NCI-H510A treated with DMSO at 0.1 percent for 48 hours (cell line): ENCODE measurements at places on chromosomes 2 and 18.
A peak's percentile ranks its signal among the peaks of the same experiment; 100 is the strongest.

DNA sequence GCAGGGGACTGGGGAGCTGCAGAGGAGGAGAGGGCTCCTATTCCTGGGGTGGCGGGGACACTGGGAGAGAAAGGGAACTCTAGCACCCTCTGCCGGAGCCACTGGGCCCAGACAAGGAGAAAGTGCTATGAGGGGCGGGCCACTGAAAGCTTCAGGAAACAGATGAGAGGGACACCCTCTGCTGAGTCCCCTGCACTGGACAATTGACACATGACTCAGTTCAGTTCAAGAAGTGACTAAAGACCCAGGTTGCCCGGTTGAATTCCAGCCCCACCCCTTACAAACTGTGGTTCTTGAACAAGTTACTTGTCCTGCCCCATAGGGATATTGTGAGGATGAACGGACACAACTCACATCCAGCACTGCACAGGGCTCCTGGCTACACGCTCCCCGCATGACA, 5.0 kb downstream of the RUFY4 start:
- DNase-seq, result peak; percentile 20

DNA sequence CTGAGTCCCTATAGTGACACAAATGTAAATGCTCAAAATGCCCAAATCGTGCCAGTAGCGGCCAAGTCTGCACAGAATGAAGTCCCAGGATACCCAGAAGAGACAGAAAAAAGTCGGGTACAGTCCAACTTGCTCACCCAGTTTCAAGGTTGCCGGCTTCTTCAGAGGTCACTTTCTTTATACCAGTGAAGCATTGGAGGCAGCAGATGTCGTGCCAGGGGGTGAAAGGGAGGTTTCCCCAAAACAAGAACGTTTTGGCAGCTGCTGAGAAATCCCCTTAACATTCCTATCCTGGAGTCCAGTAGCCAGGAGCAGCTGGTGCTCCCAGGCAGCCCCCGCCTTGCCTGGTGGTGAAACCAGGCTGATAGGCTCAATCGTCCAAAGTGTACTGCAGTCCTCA, 58.1 kb upstream of the MCFD2 start:
- no peak for DNase-seq

GRCh38 chr18:77619525-77619924, 369.9 kb downstream of the GALR1 start:
- DNase-seq, result no peak

DNA sequence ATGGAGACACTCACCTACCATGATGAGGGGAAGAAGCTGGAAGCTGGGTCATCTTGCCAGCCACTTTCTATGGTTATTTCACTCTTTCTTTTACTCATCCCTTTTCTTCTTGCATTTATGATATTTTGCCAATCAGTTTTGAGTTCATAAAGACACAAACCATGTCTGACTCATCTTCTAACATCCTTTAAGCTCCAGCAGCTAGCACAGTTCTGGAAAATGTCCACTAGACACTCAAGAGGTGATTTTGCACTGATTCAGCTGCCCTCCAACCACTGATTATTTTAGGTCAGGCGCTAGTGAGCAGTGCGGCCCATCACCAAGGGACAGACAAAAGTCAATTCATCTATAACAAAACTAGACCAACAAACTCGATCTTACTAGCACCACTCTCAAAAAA, 537.1 kb upstream of the ID2 start:
- no peak for DNase-seq

DNA sequence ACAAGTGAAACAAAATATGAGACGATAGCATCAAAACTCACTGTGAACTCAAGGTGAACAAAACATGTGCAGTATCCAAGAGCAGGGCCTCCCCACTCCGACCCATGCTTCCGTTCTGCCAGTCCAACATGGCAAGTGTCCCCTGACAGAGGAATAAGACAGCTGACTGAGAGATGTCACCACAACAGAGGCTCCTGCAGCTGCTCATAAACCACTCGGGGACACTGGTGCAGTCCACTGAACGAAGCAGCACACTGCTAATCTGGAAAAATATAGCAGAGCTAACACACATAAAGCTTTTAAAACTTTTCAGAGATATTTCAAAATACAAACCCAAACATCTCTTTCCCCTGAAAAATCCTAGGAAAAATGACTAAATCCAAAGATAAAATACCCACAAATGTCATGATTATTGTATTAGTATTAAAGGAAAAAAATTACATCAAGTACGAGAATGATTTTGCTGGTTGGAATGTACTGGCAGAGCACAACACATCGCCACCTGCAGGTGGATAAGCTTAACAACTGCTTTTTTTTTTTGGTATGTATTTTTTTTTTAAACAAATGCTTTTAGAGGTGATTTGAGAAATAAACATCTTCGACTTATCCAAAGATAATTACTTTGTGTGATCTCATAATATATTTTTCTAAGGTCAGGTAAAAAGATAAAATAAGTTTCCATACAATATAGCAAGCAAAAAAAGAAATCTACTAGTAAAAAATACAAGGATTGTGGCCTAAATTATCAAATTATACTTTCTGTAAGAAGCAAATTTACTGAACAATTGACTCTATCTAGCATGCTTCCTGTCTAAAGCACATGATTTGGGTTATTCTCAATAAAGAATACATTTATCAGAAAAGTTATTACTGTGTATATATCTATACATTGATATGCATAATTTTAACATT, 18.6 kb downstream of the THADA start:
- DNase-seq, result peak; percentile 40

GRCh38 chr2:104673225-104673624, 180.7 kb upstream of the POU3F3 start:
- DNase-seq, result no peak

DNA sequence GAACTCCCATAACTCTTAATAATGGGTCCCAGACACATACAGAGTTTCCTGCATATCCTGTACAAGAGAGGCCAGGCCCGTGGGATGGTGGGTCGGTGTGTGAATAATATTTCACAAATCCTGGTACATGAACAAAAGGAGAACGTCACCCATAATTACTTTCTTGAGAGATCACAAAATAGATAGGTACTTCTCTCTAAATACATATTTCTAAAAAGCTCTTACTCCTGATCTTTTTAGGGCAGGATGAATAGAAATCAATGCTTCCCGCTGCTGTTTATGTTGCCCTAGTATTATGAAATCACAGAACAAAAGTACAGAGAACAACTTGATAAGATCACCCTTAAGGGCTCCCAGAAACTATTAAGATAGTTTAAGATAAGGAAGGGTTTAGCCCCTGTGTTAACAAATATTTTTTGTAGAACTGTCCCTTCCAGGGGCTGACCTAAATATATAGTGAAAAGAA, 5.4 kb downstream of the IRS1 start:
- DNase-seq, result no peak

GRCh38 chr18:51273437-51273836, 76.0 kb upstream of the MEX3C start:
- DNase-seq, result no peak

- DNase-seq, result no peak
These were observed 154.0 kb downstream of the CALCRL start for GRCh38 chr2:187294043-187294442.

GRCh38 chr2:127951026-127951425, 65.3 kb upstream of the AMMECR1L start:
- DNase-seq, result no peak

GRCh38 chr2:159230145-159230877, 56.2 kb downstream of the WDSUB1 start:
- DNase-seq, result no peak

DNA sequence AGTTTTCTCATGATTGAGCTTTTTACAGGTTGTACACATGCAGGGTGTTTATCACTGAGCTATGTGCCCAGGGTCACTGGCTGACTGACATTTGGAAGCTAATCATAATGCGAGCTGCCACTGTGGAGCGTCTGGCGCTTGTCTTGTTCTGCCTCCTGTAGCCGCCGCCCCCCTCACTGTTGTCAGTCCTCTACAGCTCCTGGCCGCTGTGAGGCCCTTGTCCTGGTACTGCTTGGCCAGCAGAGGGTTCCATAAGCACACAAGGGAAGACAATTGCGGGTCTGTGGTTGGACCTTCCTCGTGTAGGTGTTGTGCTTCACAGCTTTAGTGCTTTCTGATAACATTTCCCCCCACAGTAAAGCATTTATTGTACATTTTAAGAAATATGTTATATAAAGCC, 105.6 kb upstream of the LDLRAD4 start:
- DNase-seq, result peak; percentile 26
